ENCODE measurements at places on chromosomes 11 and 22.

- no peak for DNase-seq
These were observed 265.4 kb upstream of the PLET1 start for GRCh38 chr11:112525844-112526590.

GRCh38 chr22:20391222-20391621 is 2.7 kb upstream of the ZNF74 start:
- DNase-seq, result no peak

DNA sequence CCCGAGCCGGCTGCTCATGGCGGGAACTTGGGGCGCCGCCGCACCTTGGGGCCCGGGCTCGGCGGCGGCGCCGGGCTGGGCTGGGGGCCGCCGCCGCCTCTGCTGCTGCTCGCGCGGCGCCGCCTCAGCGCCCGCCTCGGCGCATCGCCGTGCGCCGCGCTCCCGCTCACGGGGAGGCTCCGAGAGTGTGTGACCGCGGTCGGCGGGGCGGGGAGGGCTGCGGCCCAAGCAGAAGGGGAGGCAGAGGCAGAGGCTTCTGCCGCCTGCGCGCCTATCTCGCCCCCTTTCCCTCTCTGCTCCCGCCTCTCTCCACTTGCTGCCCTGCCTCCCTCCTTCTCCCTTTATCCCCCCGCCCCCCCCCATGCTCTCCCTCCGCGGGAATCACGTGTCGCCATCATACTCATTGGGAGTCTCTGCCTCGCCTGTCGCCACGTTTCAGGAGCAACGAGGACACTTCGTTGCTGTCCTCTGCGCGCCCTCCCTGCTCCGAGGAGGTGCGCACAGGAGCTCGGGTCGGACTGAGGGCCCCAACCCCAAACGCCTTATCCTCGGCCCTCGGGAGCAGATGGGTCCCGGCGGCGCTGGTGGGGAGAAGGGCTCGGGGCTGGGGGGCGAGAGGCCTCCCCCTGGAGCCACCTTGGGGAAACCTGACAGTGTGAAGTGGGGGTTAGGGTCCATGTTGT is at the start of gene GUCY1A2:
GUCY1A2 (minus strand) TSS at position 258 of the 683 bp plus-strand sequence. CDS start 421 bp downstream, outside the sequence.
- DNase-seq, result no peak

- DNase-seq, result no peak
These were observed 80.4 kb downstream of the SPON1 start for GRCh38 chr11:14042686-14043465.

DNA sequence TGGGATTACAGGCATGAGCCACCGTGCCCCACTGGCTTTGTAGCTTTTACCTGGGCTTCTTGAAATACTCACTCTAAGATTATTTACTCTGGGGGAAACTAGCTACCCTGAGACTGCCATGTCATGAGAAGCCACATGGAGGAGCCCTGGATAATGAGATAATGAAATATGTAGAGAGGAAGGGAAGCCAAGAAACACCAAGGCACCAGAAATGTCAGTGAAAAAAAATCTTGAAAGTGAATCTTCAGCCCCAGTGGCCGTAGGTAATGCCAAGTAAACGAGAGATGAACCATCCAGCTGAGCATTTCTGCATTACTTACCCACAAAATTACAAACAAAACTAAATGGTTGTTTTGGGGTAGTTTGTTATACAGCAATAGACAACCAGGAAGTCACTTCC is 125.6 kb downstream of the APIP start:
- DNase-seq, result peak; percentile 20

- no peak for DNase-seq
These were observed 625.4 kb downstream of the BRD1 start for GRCh38 chr22:49202226-49202625.

DNA sequence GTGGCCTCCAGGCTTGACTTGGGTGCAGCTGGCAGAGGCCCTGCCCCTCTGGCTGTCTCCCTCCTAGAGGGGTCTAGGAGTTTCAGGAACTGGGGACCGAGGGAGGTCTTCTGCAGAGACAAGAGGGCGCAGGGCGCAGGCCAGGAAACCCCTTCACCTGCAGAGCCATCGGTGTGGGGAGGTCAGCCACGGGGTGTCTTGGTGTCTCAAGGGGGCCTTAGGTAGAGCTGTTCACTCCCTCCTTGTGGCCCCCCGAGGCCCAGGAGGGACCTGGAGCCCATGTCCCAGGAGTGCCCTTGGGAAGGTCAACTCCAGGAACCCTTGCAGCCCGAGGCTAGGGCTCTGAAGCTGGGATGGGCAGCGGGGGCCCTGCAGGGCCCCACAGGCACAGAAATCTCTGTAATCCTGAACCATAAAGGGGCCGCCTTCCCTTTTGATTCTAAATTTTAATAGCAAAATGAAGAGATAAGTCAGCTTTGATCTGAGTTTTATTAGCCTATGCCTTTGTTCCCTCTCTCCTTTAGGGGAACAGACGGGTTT is 31.4 kb upstream of the TH start:
- DNase-seq, result no peak

DNA sequence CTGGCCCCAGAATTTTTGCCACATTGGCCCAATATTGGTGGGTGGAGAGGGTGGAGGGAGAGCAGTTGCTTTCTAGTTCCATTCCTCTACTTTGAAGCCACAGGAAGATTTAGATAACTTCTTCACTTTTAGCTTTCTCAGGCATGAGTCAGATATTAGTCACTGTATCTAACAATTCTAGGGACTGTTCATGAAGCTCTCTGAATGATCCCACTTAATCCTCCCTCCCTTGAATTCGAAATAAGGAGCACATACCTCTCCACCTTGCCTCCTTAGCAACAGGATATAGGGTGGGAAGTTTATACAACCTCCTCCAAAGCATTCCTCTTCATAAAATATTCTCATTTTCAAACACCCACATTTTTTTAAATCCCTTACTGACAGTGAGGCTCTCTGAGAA is 13.5 kb downstream of the FSHB start:
- no peak for DNase-seq

GRCh38 chr22:37638391-37639069 is 939 bp upstream of the SH3BP1 start:
- peak; percentile 80 for DNase-seq

- no peak for DNase-seq
These were observed 76.8 kb upstream of the CCND1 start for GRCh38 chr11:69563946-69564775.

- DNase-seq, result no peak
These were observed 10.0 kb downstream of the CARD10 start for GRCh38 chr22:37509059-37509860.

- DNase-seq, result no peak
These were observed 73.0 kb downstream of the BLID start for GRCh38 chr11:122042981-122043380.

- no peak for DNase-seq
These were observed 11.5 kb downstream of the STARD10 start for GRCh38 chr11:72782081-72782920.

All from hematopoietic multipotent progenitor cell treated with erythropoietin and hydrocortisone succinate and interleukin-3 and kit ligand, for 8 days (in vitro differentiated cells).